ENCODE measurements at places on chromosomes 6 and 20.

DNA sequence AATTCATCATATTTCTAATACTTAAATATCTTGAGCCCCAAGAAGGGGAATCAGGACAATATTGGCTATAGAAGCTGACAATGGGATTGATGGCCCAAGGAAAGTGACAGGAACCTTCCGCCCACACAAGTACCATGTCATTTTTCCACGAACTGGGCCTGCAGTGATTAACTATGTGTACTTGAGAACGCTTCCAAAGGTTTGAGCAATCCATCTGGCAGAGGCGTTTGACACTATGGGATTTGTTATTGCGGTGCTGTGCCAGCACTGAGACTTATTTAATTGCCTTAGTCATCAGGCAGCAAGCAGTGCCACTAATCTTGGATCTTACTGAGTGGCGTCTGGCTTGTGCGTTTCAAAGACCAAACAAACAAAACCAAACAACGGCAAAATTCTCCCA lies 135.6 kb upstream of the UST start:
- DNase-seq = no peak

GRCh38 chr6:63573899-63574553 lies 1.7 kb downstream of the LOC128125822 start:
- no peak for DNase-seq

- no peak for DNase-seq
Measured at GRCh38 chr20:59829054-59829785, 104.2 kb downstream of the SYCP2 start.

- no peak for DNase-seq
Measured at GRCh38 chr20:1186367-1186991, 1.7 kb upstream of the TMEM74B start.

DNA sequence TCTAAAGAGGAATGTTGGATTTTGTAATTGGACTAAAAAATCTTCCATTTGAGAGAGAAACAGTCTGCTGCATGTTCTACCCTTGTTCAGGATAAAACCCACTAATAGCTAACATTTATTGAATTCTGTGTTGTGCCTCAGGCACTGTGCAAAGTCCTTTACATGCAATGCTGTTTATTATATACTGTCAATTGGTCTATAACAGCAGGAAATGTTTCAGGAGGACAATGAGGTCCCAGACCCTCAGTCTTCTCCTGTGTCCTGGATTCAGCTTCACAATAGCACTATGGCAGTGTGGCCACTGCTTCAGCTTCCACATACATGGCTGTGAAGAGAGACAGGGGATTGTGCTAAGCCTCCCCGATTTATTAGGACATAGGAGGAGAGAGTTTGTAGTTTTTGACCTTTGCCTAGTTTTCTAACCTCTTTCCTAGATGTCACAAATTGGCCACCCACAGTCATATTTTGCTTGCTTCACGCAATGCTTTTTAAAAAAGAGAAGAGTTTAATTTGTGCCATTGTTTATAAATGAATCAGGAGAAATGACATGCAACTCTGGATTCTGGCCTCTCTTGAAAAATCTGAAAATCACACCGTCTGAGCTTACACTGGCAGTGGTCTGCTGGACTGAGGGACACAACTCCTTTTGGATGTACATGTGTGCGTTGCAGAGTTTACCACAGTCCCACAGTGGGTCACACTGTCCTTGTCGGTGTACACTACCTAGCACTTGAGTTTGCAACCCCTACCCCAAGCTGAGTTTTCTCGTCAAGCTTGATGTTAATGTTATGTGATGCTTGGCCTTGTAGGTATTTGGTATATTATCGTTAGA lies 11.3 kb downstream of the PTPN1 start:
- no peak for DNase-seq

- DNase-seq = no peak
Measured at GRCh38 chr6:160790028-160790792, 88.2 kb downstream of the PLG start.

- DNase-seq = no peak
Measured at GRCh38 chr6:1043458-1043836, 268.5 kb upstream of the FOXQ1 start.

- no peak for DNase-seq
Measured at GRCh38 chr6:167757249-167757648, 69.5 kb upstream of the AFDN start.

DNA sequence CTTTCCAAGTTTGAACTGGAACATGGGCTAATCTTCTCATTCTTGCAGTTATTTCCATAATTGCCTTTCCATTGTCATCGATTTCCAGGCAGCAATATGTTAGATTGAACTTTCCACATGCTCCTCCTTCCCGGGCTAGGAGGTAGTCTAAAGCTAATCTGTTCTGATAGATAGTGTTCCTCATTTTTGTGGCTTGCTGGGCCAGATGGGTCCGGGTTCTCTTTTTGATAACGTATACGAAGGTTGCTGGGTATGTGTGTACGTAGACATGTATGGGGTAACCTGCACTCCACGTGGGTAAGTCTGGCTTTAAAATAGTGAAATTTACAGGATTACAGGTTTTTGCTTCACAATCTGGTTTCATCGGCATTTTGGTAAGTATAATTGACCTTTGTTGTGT lies 14.0 kb upstream of the GMPR start:
- DNase-seq = no peak

- DNase-seq = no peak
Measured at GRCh38 chr6:20846602-20847028, 312.4 kb downstream of the CDKAL1 start.

- no peak for DNase-seq
Measured at GRCh38 chr6:83637953-83638352, 70.9 kb downstream of the SNAP91 start.

DNA sequence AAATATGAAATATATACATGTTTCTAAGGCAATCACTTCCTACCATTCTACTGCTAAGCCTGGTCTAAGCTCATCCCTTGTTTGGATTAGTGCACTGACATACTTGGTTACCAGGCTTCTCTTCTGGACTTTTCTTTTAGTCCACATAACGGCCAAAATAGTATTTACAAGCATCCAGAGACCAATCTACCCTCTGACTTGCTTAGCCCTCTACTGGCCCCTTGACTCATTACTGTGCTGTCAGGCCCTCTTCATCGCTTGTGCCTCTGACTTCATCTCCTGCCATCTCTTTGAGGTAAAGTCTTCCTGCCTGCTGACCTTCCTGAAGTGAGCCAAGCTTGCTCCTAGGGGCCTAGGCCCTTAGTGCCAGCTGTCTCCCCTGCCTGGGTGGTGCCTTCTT lies 35.1 kb downstream of the TULP4 start:
- no peak for DNase-seq

- no peak for DNase-seq
Measured at GRCh38 chr6:79623106-79623505, 8.0 kb upstream of the SH3BGRL2 start.

- DNase-seq = no peak
Measured at GRCh38 chr6:53702316-53702715, 36.8 kb upstream of the KLHL31 start.

DNA sequence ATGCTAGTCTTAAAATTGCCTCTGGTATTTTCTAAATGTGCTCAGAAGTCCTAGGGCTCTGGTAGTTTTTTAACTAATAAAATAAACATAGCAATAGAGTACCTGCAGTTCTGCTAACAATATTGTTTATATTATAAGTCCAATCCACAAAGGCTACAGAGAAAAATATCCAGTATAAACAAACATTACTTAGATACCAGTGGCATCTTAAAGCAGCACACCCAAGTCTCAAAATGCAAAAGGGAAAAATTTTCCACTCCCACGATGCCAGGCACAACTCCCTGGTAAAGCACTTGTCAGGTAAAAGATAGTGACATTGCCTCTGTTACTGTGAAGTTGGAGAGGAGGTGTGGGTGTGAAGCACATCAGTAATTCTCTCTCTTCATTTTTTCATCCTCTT lies 123.3 kb downstream of the OGFRL1 start:
- DNase-seq = no peak

GRCh38 chr6:3748208-3749066 lies 3.1 kb downstream of the PXDC1 start:
- DNase-seq = no peak

DNA sequence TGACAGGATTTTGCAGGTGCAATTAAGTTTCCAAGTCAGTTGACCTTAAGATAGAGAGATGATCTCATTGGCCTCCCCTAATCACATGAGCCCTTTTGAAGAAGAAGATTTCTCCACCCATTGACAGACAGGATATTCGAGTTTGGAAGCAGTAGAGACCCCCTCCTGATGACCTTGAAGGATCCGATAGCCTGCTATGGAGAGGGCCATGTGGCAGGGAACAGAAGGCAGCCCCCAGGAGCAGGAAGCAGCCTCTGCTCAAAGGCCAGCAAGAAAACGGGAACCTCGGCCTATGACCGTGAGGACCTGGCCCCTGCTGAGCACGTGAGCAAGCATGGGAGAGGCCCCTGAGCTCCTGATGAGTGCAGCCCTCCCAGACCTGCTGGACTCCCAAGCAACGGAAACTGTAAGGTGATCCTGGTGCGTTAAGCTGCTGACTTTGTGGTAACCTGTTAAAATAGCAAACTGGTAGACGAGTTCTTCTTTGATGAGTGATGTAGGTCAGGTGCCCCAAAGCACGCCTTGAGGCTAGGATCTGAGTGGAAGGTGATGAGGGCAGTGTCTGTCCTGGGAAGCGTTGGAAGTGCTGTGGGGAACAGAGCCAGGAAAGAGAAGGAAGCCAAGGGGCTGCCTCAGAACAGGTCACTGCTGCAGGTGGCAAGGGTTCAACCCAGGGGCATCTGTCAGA lies 18.5 kb upstream of the TUBB2A start:
- DNase-seq = no peak

DNA sequence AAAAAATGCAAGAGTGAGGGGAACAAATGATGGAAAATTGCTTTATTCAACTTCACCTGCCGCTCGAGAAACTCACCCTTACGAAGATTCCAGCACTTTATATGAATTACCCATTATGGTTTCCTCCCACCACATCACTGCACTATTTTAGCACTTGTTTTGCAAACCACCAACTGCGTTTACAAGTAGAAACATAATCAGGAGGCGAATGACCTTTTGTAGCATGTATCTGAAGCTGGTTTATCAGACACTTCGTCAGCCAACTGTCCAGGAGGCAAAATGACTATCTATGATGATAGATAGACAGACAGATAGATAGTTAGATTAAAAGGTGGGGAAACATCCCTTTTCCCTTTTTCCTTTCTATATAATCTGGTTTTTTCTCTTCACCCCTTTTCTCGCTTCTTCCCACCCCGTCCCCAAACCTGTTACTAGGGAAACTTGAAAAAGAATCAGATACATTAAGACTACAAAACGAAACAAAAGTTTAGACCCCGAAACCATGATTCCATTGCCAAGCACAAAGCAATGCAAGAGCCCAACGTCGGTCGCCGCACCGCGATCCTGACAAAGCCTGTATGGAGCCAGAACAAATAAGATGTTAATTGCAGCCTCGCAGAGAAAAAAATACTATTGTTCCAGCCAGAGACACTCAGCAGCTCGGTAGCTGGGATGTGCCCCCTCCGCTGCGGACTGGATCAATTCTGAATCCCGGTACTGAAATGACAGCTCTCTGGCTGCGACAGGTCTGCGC lies 933 bp upstream of the ADGRB3 start:
- DNase-seq = no peak

DNA sequence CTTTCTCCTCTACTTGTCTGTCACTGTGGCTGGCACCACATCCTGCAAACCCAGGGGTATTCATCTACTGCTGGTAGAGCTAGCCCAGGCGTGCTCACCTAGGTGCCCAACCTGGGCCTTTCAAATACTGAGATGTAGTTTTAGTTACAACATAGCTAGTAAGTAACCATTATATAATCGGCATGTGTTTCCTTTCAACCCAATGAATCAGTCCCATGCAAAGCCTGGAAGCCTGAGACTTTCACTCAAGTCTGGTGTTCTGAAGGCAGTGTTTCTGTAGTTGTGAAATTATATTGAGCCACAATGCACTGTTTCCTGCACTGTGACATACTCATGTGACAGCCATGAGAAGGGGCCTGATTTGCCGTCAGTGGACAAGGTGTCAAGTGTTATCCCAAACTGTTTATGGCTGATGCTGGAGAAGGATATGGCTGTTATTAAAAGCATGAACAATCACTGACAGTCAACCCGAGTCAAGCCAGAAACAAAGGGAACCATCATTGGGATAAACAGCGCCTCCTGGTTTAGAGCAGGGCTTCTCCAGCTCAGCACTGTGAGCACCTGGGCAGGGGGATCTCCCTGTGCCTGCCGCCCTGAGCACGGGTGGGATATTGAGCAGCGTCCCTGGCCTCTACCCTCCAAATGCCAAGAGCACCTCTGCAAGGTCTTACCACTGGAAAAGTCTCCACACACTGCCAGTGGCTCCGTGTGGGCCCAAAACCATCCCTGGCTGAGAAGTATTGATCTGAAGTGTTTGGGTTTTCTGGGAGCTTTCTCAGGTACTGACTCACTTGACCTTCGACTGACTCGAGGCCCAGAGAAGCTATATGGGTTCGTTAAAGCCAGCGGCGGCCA lies 1.6 kb downstream of the PSMA7 start:
- DNase-seq = no peak

GRCh38 chr20:35621560-35621946 lies 5.9 kb downstream of the SPAG4 start:
- DNase-seq = no peak

DNA sequence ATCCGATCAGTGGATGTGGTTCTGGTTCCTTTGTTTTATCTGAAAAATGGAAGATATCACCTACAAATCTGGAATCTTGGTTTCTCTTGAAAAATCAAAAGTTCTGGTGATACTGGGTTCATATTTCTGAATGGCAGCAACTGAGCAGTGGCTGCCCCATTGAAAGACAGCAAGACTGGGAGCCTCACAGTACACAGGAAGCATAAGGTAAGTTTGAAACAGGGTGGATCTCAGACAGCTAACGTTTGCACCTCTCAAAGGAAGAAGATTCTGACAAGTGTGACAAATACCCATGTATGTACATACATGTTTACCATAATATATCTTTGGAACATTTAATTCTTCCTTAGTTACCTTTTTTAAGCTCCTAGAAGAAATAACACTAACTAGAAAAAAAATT lies at the start of gene SAMD3:
Gene SAMD3, minus strand, starts transcription at position 177 of the 400 bp plus-strand sequence. CDS start 7,678 bp downstream, outside the sequence.
- no peak for DNase-seq

DNA sequence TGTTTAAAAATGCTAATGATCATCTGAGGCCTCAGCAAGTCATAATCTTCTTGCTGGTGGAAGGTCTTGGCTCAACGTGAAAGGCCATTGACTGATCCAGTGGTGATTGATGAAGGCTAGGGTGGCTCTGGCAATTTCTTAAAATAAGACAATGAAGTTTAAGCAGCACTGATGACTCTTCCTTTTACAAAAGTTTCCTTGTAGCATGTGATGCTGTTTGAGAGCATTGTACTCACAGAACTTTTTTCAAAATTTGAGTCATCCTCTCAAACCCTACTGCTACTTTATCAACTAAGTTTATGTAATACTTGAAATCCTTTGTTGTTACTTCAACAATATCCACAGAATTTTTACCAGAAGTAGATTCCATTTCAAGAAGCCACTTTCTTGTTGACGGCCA lies 382.3 kb downstream of the ESR1 start:
- DNase-seq = no peak
